ENCODE measurements at places on chromosomes 7 and 10. TPM values are rescaled to one million over a fixed set of nuclear protein-coding genes. Genes with fewer than 3 reads are reported as not detected.

JCAD gene
- total RNA-seq: 4.2 TPM

PAOX gene
- total RNA-seq: 18.0 TPM

DNA sequence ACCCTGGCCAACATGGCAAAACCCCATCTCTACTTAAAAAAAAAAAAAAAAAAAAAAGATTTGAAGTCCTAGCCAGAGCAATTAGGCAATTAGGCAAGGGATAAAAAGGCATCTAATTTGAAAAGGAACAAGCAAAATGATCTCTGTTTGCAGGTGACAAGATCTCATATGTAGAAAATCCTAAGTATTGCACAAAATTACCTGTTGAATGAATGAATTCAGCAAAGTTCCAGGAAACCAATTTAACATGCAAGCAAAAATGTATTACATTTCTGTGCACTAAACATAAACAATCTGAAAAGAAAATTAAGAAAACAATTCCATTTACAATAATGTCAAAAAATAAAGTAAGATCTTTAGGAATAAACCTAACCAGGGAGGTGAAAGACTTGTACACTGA, 5.2 kb downstream of the PILRB start:
- DNase-seq: no peak

DNA sequence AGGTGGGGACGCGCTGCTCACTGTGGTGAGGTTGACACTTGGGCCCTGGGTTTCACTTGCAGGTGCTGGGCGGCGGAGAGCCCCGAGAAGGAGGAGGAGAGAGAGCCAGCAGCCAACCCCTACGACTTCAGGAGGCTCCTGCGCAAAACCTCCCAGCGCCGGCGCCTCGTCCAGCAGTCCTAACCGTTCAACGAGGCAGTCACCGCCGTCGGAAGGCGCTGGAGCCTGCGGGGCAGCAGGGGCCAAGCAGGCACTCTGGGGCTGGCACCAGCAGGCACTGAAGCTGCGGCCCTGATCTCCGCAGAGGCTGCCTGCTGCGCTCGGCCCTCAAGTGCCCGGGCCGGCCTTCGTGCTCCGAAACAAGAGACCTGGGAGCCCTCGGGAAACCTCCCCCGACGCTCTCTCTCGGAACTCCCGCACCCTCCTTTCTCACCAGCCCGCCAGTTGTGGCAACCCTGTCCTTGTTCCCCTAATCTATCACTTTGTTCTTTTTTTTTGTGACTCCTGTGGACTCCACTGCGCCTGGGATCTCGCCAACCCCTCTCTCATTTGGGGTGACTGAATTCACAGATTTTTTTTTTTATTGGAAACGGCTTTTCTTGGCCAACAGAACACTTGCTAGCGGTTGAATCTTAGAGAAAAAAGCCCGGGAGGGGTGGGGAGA, 4.7 kb upstream of the GAD2 start:
- DNase-seq: no peak

DNA sequence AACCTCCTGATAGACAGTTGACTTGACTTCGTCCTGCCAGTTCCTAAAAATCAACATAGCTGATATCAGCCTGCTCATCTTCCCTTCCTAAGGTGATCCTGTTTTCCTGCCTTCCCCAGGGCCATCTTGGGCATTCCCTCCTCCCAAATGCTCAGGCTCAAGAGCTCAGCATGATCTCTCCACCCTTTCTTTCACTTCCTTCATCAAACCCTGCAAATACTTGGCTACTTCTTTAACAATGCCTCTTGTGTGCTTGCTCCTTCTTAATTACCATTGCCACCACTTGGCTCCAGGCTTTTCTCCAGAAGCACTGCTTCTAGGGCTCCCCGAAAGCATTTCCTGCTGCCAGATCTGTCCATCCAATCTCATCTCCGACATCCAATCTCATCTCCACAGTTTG, 7.3 kb downstream of the FSCN3 start:
- DNase-seq: no peak

DNA sequence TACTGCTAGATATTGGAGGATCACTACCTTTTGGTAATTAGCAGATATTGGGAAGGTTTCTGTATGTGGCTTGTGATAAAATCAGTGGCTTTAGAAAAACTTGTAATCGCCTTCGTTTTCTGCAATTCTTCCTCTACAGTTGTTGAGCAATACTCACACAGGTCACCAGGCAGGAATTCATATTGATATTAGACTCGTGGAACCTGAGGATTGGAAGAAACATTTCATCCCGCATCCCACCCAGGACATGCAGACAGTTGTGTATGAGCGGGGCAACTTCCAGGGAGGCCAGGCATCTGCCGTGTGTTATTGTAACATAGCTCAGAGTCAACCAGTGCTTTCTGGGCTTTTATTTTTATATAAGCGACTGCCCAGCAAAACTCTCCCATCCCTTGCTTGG, 821.3 kb downstream of the LRMDA start:
- DNase-seq: no peak

GRCh38 chr7:133364959-133365690, 112.2 kb downstream of the EXOC4 start:
- no peak for DNase-seq

HYAL4 gene
- total RNA-seq: not detected

PON1 gene
- 465 TPM for total RNA-seq

DNA sequence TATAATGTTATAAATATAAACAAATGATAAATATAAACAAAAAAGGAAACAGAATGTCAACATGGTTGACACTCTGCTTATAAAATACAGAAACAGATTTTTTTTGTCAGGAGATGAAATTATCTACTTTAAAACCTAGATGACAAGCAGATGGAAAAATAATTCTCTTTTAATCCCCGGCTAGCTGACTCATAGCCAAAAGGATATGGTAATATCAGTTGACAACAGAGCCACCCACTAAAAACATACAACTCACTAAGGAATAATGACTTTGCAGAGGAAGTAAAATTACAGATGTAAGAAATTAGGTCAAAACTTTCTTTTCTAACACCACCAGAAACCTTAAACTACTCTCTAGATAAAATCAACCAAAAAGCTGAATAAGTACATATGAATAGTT, 131.1 kb upstream of the ABCB5 start:
- DNase-seq: no peak

- no peak for DNase-seq
These were observed 992 bp upstream of the MGMT start for GRCh38 chr10:129465796-129466702.

- no peak for DNase-seq
These were observed 71.3 kb downstream of the HDAC9 start for GRCh38 chr7:18566829-18567228.

DNA sequence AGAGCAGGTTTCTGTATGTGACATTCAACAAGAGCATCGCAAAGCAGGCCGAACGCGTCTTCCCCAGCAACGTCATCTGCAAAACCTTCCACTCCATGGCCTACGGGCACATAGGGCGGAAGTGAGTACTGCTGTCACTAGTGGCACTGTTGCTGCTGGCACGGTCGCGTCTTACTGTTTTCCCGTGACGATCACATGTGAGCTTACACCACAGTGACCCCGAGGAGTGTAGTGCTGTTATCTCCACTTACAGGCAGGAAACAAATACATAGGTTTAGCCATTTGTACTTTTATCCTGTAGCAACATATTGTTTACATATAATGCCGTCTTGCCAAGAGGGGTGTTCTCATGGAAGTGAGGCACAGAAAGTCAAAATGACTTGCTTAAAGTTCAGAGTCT, 25.4 kb downstream of the FBH1 start:
- DNase-seq: no peak

- no peak for DNase-seq
These were observed 9.0 kb downstream of the SPOCK2 start for GRCh38 chr10:72079356-72079755.

GRCh38 chr10:118633786-118634185, 38.3 kb upstream of the PRLHR start:
- DNase-seq: no peak

GIMAP5 gene
- 3.7 TPM for total RNA-seq

DNA sequence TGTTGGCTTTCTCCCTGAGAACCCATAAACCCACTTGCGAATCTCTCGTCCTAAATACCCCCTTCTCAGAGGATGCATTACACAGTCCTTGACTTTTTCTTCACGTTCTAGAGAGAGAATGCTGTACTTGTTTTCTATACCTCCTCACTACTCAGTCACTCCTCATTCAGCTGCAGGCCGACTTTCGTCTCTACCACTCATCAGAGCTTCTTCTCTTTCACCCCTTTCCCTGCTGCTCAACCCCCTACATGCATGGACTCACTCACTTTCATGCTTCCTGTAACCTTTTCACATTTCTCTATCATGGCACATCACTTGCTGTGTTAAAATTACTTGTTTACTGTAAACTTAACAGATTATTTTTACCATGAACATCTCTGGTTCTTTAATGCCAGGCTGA, 19.8 kb downstream of the MDFIC start:
- no peak for DNase-seq

DNA sequence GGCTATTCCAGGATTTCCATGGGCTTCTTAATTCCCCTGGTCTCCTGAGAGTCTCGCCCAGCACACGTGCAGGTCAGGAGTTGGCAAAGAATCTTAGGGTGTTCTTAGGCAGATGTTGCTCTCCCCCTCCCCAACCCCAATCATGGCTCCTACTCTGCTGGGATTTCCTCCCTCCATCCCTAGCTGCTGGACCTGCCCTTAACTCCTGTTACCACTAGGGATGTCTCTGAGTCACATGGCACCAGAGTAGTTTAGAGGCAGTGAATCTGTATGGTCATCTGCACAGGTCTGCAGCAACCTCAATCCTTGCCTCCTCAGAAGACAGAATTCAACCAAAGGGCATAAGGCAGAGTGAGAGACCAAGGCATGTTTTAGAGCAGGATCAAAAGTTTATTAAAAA, 51.8 kb upstream of the CHST3 start:
- DNase-seq: no peak
